ENCODE measurements at places on chromosomes 16 and 17.

- no peak for DNase-seq
- H3K27me3 ChIP-seq, result no peaks in the 10 kb centered on the region
- no peak overlapping the region for H3K4me3 ChIP-seq
These were observed 36.6 kb downstream of the CYLD start for GRCh38 chr16:50778284-50779163.

DNA sequence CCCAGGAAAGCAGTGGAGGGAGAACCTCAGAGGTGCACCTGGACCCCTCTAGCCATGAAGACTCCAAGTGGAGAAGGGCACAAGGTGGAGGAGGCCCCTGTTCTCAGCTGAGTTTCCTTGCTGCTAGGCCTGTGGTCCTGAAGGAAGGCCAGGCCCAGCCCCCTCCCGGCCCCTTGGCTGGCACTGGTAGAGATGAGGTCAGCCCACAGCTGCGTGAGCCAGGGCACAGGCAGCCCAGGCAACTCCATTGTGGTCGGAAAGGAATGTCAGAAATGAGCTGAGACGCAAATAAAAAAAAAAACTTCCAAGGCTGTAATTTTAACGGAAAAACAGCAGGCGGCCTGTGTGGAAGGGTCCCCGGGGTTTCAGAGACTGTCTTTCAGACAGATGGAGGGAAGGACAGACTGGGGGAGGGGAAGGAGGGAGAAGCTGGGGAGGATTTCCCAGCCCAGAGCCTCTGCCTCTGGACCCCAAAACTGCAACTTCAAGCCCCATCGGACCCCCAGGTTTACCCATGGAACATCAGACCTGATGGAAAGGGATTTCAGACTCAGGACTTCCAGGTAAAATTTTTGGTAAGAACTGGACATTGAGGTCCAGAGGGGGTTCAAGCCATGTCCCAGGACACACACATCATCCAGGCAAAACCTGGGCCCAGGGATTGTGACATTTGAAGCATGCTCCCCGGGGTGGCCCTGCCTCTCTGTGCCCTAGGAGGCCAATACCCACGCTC, 25.6 kb upstream of the MRPS23 start:
- H3K27me3 ChIP-seq, result no peaks in the 10 kb centered on the region
- H3K36me3 ChIP-seq, result peaks cover 40% of the 10 kb centered on the region
- H3K27ac ChIP-seq, result peak overlapping the region; percentile 87
- H3K4me3 ChIP-seq, result peak overlapping the region; percentile 39
- peak; percentile 88 for DNase-seq

DNA sequence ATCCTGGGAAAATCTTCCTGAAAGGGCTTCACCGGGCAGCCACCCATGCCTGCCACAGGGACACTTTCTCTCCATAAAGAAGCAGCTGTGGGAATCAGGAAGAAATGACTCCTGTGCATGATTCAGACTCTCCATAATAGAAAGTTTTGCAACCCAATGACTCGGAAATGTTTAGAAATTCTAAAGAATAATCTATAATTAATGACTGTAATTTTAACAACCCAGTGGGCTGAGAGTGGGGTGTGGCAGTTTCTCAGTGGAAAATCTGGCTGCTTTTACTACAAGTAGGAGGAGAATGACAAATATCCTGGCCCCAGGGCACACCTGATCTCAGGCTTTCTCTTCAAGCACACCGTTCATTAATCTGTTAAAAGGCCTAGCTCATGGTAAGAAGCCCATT, 25.7 kb downstream of the IRF8 start:
- peaks cover 32% of the 10 kb centered on the region for H3K27me3 ChIP-seq
- no peak overlapping the region for H3K4me3 ChIP-seq
- no peaks in the 10 kb centered on the region for H3K36me3 ChIP-seq

DNA sequence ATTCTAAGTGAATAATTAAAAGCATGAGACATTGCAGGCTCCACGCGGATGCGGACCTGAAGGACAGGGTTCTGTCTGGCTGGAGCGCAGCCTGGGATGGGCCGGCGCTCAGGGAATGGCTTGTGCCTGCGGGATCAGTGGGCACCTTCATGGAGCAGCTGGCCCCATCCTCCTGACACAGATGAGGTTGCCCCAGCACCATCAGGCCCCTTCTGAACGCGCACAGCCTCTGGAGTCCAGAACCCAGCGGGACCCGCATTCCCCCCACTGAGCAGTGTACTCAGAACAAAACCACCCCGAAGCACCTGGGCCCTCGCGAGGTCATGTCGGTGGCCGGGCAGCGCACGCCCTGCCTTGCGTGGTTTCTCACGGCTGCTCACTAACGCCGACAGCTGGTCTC, 70.5 kb upstream of the CHMP6 start:
- H3K27ac ChIP-seq, result no peak overlapping the region
- no peaks in the 10 kb centered on the region for H3K27me3 ChIP-seq
- DNase-seq, result peak; percentile 23
- H3K4me1 ChIP-seq, result no peaks in the 10 kb centered on the region

DNA sequence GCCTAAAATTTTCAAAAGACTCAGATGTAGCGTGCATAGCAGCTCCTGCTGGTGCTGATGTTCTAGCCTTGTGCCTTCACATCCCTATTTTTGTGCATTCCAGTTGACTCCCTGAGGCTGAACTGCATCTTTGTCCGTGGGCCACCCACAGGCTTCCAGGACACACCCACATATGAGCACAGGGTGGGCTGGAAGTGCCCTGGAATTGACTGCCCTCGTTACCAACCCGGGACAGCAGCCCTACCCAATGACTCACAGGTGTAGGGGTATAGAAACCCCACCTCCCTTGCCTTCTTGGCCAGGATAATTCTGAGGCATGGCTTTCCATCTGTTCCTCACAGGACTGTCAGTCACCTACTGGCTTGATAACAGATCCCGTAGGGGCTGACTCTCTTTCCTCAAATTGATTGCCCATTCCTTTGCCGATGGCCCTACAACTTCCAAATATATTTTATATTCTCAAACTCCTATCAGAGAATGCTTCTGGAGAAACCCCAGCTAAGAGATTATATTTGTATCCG, 65.9 kb upstream of the CDH13 start:
- no peaks in the 10 kb centered on the region for H3K27me3 ChIP-seq
- DNase-seq, result no peak
- H3K4me1 ChIP-seq, result no peaks in the 10 kb centered on the region
- no peak overlapping the region for H3K27ac ChIP-seq
- no peak overlapping the region for H3K4me3 ChIP-seq

GRCh38 chr16:88737298-88738150, 31.2 kb downstream of the CTU2 start:
- peak; percentile 79 for DNase-seq
- H3K36me3 ChIP-seq, result peaks cover 41% of the 10 kb centered on the region

GRCh38 chr16:15807603-15808009, 49.2 kb downstream of the MYH11 start:
- no peak for DNase-seq
- H3K4me3 ChIP-seq, result no peak overlapping the region
- no peak overlapping the region for H3K27ac ChIP-seq
- H3K36me3 ChIP-seq, result no peaks in the 10 kb centered on the region

DNA sequence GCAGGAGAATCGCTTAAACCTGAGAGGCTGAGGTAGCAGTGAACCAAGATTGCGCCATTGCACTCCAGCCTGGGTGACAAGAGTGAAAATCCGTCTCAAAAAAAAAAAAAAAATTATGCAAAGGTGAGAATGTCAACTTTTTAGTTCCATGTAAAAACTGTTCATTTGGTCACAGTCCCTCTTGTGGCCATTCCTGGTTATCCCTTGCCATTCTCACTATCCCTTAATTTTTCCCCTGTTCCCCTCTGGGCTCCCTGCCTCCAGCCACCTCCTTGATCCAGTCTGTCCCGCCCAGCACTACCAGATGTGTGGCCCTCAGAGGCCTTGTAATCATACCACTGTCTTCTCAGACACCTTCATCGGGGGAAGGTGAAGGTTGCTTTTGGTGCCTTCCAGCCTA, 23.4 kb downstream of the DCAF7 start:
- DNase-seq, result no peak
- H3K4me1 ChIP-seq, result peaks cover 3% of the 10 kb centered on the region

DNA sequence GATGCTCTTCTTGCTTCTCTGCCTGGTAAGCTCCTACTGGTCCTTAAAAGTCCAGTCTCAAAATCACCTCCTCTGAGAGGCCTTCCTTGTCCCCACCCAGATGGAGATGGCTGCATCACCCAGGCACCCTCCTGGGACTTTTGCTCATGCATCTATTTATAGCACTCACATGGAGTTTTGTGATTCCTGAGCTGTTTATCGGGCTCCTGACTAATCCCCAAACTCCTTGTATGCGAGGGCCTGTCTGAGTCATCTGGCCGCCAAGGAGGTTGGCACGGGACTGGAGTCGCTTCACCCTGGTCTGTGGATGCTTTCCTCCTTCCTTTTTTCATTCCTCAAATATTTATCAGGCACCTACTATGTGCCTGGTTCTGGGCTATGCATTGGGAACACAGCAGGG, 2.3 kb upstream of the MAP2K3 start:
- H3K27ac ChIP-seq, result peak overlapping the region; percentile 66
- peak; percentile 74 for DNase-seq
- H3K27me3 ChIP-seq, result no peaks in the 10 kb centered on the region
- no peaks in the 10 kb centered on the region for H3K36me3 ChIP-seq
- H3K4me3 ChIP-seq, result no peak overlapping the region

DNA sequence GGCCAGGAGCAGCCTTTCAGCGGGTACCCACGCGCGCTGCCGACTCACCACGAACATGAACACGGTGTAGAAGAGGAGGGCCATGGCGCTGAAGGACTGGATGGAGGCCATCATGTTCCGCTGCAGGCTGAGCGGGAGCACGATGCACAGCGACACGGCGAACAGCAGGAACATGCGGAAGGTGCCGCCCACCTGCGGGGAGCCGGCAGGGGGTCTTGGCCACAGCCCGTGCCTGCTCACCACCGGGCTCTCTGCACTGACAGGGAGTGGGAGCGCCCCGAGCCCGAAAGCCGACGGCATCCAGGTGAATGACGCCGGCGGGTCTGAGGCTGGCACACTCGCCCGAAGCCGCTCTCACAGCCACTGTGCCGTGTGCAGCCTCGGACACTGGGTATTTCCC, 13.0 kb downstream of the SLC38A10 start:
- no peak overlapping the region for H3K27ac ChIP-seq
- DNase-seq, result no peak
- H3K36me3 ChIP-seq, result no peaks in the 10 kb centered on the region
- peaks cover 24% of the 10 kb centered on the region for H3K4me1 ChIP-seq
- no peak overlapping the region for H3K4me3 ChIP-seq
- H3K27me3 ChIP-seq, result no peaks in the 10 kb centered on the region

- H3K27me3 ChIP-seq, result no peaks in the 10 kb centered on the region
- DNase-seq, result no peak
- H3K36me3 ChIP-seq, result no peaks in the 10 kb centered on the region
- no peak overlapping the region for H3K4me3 ChIP-seq
- H3K27ac ChIP-seq, result no peak overlapping the region
These were observed 220.2 kb upstream of the TOM1L1 start for GRCh38 chr17:54680410-54680809.

GRCh38 chr17:50482110-50482509, 3.5 kb downstream of the RSAD1 start:
- H3K27me3 ChIP-seq, result no peaks in the 10 kb centered on the region
- peaks cover 10% of the 10 kb centered on the region for H3K36me3 ChIP-seq
- peaks cover 46% of the 10 kb centered on the region for H3K4me1 ChIP-seq
- H3K27ac ChIP-seq, result peak overlapping the region; percentile 80
- peak; percentile 53 for DNase-seq

DNA sequence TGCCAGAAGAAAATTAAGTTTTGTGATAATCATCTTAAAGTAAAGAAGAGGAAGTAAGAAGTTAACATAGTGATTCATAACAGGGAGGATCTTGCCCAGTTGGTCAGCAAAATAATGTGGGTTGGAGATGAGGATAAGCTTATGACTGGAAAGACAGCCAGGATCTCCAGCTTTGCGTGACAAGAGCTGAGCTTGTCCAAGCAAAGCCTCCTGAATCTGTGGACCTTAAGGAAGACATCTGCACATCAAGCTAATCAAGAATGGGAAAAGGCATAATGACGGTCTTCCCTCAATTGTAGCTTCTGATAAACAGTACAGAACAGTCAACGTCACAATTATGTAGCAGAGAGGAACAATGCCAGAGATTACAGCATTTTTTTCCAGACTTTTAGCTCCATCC, 744.7 kb upstream of the GOT2 start:
- no peaks in the 10 kb centered on the region for H3K4me1 ChIP-seq
- no peak overlapping the region for H3K4me3 ChIP-seq
- no peaks in the 10 kb centered on the region for H3K36me3 ChIP-seq
- H3K27me3 ChIP-seq, result no peaks in the 10 kb centered on the region
- no peak overlapping the region for H3K27ac ChIP-seq

- peaks cover 8% of the 10 kb centered on the region for H3K4me1 ChIP-seq
- no peak overlapping the region for H3K27ac ChIP-seq
- H3K36me3 ChIP-seq, result no peaks in the 10 kb centered on the region
- H3K27me3 ChIP-seq, result peaks cover 13% of the 10 kb centered on the region
- H3K4me3 ChIP-seq, result peak overlapping the region; percentile 63
These were observed 140.5 kb downstream of the SEC14L1 start for GRCh38 chr17:77281122-77281903.

DNA sequence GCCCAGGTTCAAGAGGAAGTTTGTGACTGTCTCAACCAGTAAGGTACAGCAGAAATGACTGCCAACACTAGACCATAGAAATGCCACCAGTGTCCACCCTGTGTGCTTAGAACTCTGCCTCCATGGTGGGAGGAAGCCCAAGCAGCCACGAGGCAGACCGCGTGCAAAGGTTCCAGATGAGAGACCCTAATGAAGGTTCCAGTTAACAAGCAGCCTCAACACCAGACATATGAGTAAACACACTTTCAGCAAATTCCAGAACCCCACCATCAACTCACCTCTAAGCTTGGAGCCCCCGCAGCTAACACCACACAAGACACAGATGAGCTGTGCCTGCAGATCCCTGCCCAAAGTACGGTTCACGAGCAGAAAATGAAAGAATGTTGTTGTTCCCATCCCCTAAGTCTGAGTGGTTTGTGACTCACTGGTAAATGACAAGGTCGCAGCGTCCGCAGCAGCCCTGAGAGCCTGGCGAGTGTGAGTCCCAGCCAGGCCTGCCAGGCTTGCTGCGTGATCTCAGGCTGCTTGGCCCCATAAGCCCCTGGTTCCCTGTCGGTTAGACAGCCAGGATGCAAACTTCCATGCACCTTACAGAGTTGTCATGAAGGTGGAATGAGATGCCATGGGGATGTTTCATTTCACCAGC, 193.7 kb downstream of the C16orf95 start:
- H3K4me1 ChIP-seq, result peaks cover 25% of the 10 kb centered on the region
- H3K36me3 ChIP-seq, result no peaks in the 10 kb centered on the region
- peaks cover 7% of the 10 kb centered on the region for H3K27me3 ChIP-seq
- H3K27ac ChIP-seq, result no peak overlapping the region

- H3K27ac ChIP-seq, result no peak overlapping the region
- DNase-seq, result no peak
- H3K4me1 ChIP-seq, result no peaks in the 10 kb centered on the region
- no peaks in the 10 kb centered on the region for H3K27me3 ChIP-seq
These were observed 53.4 kb downstream of the ABCC12 start for GRCh38 chr16:48102083-48103008.

DNA sequence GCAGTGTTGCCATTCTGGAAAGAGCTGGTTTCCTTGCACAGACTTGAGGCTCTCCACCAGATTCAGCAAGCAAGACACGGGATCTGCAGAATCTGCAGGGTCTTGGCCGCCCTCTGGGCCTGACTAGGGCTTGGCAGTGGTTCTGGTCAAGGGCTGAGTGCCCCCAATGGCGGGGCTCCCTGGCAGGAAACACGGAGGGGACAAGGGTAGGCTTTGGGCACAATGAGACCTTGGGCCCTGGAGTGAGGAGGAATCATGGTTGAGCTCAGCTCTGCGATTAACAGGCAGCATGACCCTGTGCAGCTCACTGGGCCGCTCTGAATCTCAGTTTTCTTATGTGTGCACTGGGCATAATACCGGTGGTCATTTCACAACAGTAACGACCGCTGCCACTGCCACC, 249.9 kb downstream of the GSG1L start:
- H3K4me3 ChIP-seq, result no peak overlapping the region
- no peaks in the 10 kb centered on the region for H3K36me3 ChIP-seq
- DNase-seq, result no peak
- no peaks in the 10 kb centered on the region for H3K27me3 ChIP-seq
- no peak overlapping the region for H3K27ac ChIP-seq

Data from heart left ventricle (tissue), 16 donors.